ENCODE measurements at places on chromosomes 5 and 9.

GRCh38 chr9:107174441-107174840, 108.6 kb upstream of the RAD23B start:
- no peak for DNase-seq

DNA sequence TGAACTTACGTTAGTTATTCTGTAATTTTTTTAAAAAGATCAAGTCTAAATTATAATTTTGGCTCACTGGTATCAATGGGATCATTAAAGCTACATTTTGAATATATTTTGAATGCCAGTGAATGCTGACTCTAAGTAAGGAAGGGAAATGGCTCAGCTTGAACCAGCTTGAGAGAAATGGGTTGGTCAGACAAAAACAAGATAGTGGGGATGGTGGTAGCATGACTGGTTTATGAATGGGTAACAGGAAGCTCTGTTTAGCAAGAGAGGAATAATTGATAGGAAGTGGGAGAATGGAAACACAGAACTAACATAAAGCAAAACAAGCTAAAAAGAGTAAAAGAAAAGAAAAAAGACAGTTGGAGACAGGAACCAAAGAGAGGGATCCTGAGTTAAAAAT, 220.2 kb downstream of the ADAMTS6 start:
- no peak for DNase-seq

GRCh38 chr5:161373345-161373707, 173.2 kb downstream of the GABRB2 start:
- no peak for DNase-seq

DNA sequence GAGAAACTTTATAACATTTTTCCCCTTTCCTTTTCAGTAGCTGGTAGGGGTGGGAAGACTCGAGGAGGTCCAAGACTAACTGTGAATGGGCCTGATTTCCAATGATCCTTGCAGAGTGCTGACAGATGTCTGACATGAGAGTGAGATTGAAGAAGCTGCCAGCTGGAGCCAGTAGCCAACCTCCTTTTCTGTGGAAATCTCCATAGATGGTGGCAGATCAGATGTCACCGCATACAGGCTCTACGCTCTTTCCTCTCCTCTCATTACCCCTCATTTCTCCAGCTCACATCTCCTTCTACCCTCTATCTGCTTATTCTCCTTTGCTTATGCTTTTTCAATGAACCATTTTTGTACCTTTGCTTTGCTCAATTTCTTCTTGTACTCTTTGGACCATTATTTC, 395.2 kb upstream of the TNC start:
- no peak for DNase-seq

DNA sequence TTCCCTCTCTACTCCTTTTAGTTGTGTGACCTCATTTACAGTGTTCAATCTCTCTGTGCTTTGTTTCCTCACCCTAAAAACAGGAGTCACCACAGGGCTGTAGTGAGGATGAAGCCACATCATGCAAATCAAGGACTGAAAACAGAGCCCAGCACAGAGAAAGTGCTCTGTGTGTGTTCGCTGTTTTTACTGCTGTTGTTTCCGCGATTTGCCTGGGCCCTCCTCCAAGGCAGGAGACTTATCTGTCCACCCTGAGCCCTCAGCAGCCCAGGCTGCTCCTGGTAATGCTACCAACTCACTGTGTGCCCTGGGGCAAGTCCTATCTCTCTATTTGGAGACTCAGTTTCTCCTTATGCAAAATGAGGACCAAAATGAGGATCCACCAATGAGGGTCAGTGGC, 87.2 kb upstream of the NEURL1B start:
- no peak for DNase-seq

GRCh38 chr5:150764530-150764929, 5.7 kb upstream of the DCTN4 start:
- DNase-seq, result no peak

GRCh38 chr5:102922799-102923477, 167.8 kb downstream of the PAM start:
- DNase-seq, result no peak

- DNase-seq, result no peak
Observed at GRCh38 chr9:89777544-89777943, 172.7 kb downstream of the GADD45G start.

DNA sequence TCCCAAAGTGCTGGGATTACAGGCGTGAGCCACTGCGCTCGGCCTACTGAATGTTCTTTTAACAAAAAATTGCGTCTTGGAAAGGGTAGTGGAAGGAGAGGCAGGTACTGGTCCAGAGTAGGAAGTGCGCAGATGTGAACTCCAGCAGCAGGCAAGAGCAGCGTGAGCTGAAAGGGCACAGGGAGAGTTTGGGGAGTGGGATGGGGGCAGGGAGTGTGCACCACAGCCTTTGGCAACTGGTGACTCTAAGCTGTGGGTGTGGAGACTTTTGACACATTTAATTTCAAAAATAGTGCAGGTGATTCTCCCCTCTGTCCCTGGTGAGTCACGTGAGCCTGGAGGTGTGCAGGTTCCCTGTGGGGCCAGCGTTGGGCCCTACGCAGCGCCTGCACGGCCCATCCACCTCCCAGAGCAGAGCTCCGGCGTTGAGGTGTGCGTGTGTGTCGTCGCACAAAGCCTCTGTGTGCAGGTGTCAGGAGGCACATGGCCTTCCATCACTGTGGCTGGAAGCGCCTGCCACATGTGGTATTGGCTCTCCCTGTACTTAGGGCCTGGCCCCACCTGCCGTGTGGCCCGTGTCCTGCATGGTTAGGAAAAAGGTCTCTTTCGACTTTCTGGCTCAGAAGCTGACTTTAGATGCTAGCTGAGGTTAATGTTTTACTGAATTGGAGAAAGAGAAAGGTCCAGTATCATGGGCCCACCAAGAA, 11.5 kb downstream of the SQSTM1 start:
- no peak for DNase-seq

- no peak for DNase-seq
Observed at GRCh38 chr5:151624476-151624875, 33.3 kb upstream of the FAT2 start.

GRCh38 chr9:126667190-126668055, 53.7 kb downstream of the LMX1B start:
- no peak for DNase-seq

- DNase-seq, result no peak
Observed at GRCh38 chr9:124054582-124055227, 43.1 kb downstream of the LHX2 start.

DNA sequence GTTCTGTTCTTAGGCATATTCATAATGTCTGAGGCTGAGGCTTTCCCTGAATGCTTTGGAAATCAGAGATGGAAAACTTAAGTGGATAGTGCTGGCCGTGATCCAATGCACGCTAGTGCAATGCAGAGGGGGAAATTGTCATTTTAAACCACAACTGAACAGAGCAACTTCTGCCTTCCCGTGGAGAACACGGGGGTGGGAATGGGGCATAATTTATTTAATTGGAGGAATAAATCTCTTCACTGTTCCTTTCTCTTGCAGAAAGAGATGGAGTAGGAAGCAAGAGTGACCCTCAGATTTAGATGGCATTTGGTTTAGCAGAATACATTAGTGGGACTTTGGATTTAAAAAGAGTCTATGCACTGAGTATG, 22.9 kb upstream of the NREP start:
- no peak for DNase-seq

GRCh38 chr5:150278916-150279315, 10.7 kb downstream of the CAMK2A start:
- DNase-seq, result no peak

DNA sequence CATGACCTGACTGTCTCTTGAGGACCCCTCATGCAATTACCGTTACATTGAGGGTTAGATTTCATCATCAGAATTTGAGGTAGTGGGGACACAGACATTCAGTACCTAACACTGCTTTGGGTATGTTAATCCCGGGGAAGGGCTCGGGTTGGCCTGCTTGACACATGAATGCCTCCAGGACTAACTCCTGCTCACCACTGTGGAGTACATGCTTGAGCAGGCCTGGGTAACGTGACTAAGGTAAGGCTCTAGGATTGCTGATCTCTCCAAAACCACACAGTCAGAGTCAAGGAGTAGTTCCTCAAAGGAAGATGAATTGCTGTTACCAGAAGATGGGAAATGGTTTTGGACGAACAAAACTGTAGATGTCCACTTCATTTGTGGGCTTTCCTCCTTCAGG, 376.3 kb upstream of the ZNF462 start:
- DNase-seq, result no peak

DNA sequence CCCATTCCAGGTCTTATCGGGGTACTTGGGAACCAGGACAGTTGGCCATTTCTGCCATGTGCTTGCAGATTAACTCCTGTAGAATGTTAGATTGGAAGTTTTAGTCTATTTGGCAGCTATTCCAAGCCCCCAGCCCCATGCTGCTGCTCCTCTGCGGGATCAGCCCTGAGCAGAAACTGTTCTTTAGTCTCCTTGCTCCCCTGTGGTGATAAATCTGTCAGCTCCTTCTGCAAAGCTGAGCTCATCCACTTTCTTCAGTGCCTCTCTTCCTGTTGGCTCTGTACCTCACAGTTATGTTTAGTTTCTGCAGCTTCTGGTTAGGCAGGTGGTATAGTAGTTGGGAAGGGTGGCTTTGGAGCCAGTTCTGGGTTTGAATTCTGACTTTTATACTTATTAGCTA, 170.4 kb downstream of the GRIA1 start:
- DNase-seq, result no peak

DNA sequence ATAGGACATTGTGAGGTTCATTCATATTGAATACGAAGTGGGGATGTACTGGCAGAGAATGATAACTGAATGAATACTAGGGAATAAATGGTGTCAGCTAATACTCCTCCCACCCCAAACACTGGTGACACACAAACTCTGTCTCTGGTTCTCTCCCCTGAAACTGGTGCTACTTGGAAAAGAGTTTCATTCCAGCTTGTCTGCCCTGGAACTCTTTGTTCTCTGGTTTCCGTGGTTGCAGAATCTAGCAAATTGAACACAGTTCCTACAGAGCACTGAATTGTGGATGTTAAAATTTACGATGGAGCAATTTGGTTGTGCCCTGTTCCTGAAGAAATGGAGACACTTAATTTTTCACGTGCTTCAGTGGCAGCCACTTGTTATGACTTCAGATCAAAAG, 181.7 kb downstream of the KCTD16 start:
- DNase-seq, result no peak

GRCh38 chr5:85266692-85267091, 882.0 kb upstream of the EDIL3 start:
- DNase-seq, result no peak

- DNase-seq, result no peak
Observed at GRCh38 chr5:77851176-77852067, 75.3 kb upstream of the TBCA start.

DNA sequence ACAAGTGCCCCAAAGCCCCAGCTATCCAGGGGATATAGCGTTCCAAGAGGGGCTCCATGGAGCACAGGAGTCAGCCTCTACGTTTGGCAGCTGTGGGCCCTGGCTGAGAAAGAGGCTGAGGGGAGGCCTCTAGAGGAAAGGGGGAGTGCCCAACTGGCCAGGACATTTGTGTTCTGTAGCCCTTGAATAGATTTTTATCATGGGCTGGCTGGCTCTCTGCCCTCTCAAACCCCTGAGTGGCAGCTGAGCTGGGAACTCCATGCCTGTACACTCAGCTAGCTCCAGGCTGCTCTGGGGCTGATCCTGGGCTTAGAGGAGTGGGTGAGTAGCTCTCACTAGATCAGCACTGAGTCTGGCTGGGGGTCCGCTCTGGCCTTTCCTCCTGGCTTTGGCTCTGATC, 285.0 kb downstream of the ZSWIM6 start:
- DNase-seq, result no peak

DNA sequence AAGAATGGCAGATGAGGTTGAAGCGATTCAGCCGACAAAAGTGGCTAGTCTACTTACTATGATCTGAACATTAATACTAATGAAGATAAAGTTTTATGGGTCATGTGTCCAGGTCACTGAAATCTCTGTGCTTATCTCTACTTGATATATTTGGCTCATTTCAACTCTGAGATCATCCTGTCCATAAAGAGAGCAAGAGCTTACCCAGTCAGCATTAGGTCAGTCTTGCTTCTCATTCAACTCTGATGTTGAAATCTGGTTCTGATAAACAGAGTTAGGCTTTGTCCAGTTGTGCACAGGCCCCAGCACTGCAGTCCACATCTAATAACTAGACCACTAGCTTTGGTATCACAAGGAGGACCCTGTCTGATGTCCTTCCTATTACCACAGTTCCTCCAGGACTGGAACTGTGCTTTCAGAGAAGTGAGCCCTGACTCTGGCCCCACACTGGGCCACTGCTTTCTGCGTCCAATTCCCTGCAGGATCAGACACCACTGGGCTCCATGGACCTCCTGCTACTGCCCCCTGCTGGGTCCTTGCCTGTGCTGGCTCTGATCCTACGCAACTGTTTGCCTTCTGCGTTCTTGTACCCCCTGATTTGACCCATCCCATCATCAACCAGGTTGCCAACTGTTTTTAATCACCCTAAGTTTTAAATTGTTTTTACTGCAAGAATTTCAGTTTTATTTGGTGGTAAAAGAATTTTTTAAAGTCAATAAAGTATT, 23.7 kb upstream of the FAM120A start:
- no peak for DNase-seq

GRCh38 chr5:139733010-139733688, 62.5 kb upstream of the PSD2 start:
- DNase-seq, result no peak

GRCh38 chr5:26205121-26205520, 833.3 kb downstream of the CDH9 start:
- no peak for DNase-seq

GRCh38 chr5:96565582-96566265, 96.5 kb upstream of the CAST start:
- no peak for DNase-seq

GRCh38 chr5:36482812-36483211, 123.6 kb upstream of the SLC1A3 start:
- no peak for DNase-seq

DNA sequence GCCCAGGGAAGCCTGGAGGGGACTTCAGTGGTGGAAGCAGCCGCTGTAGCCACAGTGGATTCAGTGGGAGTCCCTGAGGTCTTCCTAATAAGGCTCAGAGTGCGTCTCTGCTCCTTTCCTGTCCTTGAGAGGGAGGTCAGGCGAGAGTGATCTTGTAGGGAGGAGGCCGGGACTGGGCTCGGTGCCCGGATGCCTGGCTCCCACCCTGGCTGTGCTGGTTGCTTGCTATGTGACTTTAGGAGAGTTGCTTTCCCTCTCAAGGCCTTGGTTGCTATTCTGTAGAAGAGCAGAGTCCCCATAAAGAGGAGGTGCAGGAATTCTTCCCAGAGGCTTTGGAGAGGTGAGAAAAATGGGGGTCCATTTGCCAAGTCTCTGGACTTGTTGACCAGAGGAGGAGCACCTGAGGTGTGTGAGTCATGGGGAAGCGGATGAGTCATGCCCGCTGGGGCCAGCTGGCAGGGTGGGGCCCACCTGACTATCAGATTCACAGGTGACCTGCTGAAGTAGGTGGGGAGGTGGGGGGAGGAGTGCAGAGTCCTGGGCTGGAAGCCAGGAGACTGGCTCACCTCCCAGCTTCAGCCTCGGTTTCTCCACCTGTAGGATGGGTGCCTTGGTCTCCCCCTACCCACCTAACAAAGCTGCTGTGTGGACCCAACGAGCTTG, 13.8 kb downstream of the GSN start:
- no peak for DNase-seq

DNA sequence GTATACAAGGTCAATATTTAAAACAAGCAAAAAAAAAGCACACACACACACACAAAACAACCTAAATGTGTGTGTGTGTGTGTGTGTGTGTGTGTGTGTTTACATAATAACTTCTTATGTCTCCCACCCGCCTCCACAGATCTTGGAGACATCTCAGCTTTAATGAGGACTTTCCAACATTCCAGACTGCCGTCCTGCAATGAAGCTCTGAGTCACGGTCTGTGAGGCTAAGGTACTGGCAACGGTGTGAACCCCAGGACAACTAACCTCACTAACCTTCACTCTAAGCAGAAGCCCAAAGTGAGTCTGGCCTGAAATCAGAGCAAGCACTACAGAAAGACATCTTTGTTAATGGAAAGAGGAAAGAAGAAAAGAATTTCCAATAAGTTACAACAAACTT, 22.3 kb downstream of the ZNF474 start:
- no peak for DNase-seq

All from activated T-cell treated with anti-CD3 and anti-CD28 coated beads for 24 hours (primary cell).